ENCODE measurements at places on chromosomes 3 and 15.

DNA sequence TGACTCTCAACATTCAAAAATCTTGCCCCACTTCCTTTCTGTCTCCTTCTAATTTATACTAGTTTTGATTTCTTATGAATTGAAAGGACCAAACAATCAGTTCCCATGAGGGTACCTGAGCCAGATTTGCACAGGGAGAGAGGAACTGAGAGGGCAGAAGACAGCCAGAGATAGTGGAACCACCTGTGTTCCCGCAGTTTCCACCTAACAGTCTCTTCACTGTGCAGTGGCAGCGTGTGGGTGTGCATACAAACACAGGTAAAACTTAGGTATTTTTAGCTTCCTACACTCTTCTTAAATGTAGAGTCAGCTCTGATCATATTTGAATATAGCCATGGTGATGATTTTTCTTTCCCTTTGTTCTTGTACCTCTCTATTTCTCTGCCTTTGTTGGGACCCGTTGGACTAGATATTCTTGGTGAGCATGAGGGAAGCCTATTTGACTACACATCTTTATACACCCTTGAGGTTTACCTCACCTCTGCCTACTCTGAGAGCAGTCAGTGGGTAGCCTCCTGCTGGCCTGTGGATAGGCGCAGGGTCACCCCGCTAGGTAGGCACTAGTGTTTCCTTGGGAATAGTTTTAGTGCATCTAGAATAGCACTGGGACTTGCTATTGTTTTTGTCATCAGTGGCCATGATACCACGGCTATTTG lies 58.8 kb downstream of the MAP3K13 start:
- DNase-seq, result no peak

GRCh38 chr3:19792388-19792787 lies 141.6 kb downstream of the EFHB start:
- no peak for DNase-seq

DNA sequence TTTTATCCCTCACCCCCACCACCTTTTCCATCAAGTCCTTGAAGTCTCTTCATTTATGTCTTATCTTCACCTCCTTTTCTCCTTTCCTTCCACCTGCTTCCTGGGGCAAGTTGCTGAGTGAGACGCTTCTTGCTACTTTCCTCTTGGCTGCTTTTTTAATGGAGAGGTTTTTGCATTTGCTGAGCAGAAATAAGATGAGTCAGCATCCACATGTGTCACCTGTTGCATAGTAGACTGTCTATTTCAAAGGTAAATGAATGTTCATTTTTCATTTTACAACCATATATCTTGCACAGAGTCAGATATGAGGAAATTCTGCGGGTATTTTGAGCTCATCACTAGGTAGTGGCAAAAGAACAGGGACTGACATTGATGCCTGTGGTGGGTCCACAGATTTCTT lies 18.6 kb downstream of the C3orf52 start:
- DNase-seq, result no peak

GRCh38 chr3:172378439-172378838 lies 69.8 kb downstream of the GHSR start:
- DNase-seq, result no peak

- DNase-seq, result no peak
These were observed 84.4 kb downstream of the GPR156 start for GRCh38 chr3:120200493-120201235.

DNA sequence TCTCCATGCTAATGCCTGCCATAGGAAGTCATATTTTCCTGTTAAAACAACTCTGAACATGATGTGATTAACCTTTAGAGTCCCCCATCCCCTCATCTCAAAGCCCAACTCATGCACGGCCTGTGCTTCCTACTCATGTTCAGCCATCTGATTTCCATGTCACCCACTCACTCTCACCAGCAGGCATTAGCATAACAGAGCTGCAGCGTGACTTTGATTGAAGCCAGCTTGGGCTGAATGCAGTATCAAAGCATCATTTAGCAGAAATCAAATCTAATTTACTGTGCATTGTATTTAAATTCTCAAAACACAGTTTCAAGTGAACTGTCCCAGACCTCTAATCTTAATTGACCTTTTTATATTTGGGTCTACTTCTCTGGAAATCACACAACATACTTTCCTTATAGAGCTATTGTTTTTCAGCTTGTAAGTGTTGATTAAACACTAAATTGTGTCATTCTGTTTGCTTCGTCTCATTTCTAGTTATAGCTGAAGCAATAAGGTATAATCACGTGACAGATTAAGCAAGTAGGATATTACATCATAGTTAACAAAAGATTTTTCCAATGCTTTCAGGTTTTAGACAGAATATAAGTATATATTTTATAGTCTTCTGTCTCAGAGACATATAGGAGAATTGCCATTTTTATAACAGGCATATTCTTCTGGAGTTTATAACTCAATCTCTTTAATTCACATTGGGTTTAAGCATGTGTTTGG lies 501.5 kb downstream of the ROBO2 start:
- DNase-seq, result no peak

DNA sequence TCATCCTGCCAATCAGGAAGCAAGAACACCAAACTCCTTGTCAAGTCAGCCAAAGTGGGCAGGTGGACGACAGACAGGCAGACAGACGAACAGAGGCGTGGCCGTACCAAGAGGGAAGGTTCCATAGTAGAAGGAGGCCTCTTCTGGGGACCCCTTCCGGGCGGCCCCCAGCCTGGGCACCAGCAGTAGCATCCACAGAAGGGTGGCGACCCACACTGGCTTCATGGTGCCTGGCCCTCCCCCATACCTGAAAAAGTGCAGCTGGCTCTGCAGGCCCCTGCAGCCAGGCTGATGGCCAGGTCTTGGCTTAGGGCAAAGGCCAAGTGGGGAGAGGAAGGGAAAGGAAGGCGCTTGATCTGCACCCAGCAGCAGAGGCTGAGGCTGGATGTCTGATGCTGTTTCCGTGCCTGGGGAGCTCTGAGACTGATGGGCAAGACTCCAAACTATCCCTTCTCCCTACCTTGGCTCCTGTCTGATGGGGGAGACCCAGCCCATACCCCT lies 607 bp downstream of the LCTL start:
- DNase-seq, result no peak

DNA sequence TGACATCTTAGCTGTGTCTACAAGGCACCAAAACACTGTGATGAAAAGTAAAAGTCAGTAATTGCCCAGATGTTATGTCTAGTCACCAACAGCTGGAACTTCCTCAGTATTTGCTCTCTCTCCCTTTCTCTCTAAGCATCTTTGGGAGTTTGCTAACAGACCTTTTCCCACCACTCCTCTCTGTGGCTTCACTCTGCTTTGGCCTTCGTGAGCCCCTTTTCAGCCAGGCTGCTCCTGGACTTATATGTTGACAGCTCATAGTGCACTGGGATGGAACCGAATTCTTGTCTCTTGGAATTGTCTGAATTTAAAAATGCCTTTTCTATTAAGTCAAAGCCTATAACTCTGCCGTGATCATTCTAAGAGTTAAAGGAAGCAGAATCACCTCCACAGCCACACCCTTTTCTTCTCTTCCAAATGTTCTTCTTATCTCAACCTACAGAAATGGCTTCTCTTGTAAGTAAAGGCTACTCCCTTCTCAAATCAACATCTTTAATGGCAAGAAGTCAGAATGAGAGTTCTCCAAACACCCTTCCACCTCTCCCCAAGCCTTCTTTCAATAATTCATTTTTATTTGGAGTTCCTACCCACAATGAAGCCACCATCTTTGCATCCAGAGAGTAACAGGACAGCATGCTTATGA lies 17.2 kb upstream of the FOXP1 start:
- DNase-seq, result no peak

GRCh38 chr3:165382672-165383071 lies 186.5 kb upstream of the SLITRK3 start:
- no peak for DNase-seq

DNA sequence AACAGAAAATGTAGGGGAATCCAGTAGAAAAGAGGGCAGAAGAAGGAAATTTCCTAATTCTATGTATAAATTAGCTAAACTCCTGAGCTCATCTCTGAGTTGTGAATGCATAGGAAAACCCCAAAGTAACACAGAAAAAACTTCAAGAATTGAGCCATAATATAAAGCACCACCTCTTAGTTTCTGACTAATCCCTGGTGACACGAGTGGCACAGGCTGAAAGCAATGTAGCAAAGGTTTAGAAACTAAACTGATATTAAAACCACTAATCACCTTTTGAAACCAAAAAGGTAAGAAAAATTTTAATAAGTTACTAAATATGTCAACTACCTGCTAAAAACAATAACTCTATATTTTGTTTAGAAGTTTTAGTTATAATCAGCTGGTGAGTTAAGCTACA lies 255.6 kb upstream of the NECTIN3 start:
- no peak for DNase-seq

DNA sequence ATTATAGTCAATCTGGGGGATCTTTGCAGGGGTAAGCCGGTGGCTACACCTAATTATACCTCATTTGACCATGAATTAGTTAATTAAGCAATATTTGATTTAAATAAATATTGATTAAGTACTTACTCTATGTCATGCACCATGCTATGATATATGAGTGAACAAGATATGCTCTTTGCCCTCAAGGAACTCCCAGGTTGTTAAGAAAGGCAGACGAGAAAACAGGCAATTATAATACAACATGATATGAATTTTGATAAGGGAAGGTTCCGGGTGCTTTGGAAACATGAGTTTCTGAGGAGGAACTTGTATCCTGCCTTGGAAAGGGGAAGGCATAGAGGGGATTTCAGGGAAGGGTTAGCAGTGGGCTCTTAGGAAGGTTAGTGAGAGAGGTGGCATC lies 412.9 kb downstream of the WDR72 start:
- no peak for DNase-seq

DNA sequence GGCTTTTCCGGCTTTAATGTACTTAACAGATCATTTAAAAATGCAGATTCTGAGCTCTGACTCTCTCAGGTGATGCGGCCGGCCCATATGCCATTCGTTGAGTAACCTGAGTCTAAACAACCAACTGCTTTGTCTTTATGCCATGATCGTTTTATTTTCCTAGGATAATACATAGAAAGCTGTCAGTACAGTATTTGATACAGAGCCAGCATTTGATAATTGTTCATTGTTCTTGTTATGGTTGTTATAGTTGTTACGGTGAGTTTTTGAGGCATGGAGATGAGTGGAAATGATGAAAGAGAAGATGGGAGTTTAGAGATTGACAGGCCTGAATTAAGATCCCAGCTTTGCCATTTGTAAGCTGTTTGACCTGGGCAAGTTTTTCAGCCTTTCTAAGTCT lies 40.0 kb downstream of the TMEM45A start:
- DNase-seq, result no peak

GRCh38 chr3:8453153-8453552 lies 48.5 kb upstream of the LMCD1 start:
- DNase-seq, result no peak

DNA sequence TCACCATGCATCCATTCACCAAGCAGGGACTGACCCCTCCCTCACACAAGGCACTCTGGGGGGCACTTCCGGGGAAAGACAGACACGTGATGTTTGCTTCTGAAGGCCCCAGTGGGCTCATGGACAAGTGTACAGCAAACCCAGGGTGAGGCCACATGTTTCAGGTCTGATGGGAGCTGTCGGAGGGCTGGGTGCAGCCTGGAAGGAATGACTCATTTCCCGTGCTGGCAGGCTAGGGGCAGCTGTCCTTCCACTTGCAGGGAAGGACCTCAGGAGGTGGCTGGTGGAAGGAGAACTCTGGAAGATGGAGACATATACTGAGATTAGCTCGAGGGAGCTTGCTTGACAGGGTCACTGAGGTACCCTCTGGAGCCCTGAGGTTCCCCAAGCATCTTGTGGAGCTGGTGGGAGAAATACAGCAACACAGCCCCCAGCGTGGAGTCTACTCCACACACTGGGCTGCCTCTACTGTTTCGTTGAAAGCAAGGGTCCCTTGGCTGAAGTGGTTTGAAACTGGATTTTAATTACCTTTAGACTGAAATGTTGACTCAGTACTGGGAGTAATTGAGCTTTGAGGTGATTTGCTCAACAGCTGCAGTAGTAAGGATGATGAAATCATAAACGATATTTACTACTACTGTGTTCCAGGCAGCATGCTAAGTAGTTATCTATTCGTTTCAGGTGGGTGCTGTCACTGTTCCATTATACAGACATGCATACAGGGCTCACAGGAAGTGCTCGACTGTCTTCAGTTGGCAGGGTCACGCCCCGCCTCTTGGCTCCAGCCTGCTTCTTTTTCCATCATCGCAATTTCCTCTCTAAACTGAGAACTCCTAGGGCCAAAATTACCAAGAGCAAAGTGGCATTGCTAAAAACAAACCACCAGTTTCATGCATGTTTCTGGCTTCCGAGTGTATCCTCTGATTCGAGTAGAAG lies 230.4 kb downstream of the ADAMTS17 start:
- peak; percentile 21 for DNase-seq

GRCh38 chr3:182165234-182165633 lies 453.5 kb downstream of the SOX2 start:
- no peak for DNase-seq

DNA sequence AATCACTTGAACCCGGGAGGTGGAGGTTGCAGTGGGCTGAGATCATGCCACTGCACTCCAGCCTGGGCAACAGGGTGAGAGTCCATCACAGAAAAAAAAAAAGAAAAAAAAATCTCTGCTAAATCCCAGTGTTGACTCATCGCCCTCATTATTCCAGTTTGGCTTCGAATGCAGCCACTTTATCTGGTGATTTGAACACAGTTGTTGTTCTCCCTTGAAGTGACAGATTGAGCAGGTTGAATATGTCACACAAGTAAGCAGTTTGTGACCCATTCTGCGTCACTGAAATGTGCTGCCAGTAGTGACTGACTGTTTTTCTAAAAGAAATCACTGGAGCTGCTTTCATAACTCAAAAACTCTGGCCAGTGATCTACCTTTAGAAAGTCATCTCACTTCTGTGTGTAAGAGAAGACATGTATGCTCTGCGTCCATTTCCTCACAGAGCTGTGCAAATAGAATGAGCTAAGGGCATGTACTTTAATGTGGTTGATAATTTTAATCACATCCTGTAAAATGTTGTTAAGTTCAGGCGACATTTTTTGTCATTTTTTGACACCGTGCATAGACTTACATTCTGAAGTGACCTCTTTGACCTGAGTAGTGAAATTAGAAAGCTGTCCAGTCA lies 12.5 kb downstream of the DOCK3 start:
- DNase-seq, result no peak

DNA sequence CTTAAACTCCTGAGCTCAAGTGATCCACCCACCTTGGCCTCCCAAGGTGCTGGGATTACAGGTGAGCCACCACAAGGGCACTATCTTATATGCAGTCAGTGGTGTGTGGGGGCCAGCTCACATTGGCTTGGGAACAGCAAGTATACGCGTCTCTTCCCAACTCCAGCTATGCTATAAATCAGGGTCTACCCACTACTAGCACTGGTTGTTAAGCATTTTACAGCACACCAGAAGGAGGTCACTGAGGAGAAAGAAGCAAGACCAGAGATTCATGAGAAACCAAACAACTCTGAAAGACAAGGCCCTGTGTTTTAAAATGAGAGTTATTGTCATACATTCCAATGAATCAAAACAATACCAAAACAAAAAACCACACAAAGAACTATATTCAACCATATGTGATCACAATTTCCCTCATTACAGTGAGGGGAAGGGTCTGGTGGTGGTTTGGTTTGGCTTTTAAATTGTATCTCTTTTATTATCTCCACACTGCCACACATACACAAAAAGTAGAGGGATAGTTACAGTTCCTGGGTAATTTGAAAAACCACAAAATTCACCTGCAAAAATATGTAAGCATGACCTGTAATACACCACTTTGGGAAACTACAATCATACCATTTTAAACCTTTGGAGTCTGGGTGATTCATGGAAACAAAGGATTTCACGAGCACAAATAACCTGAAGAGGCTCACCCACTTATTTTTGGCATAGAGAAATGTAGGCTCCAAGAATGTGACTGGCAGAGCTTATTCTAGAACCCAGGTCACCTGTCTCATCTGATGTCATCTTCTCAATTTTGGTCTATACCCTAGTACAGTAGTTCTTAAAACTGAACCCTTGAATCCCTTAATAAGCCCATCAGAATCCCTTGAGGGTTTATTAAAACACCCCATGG lies 5.2 kb downstream of the MAGI1 start:
- no peak for DNase-seq
